Type B pancreatic cell (in vitro differentiated cells): ENCODE measurements at places on chromosomes 13 and 19.
A peak's percentile ranks its signal among the peaks of the same experiment; 100 is the strongest.

DNA sequence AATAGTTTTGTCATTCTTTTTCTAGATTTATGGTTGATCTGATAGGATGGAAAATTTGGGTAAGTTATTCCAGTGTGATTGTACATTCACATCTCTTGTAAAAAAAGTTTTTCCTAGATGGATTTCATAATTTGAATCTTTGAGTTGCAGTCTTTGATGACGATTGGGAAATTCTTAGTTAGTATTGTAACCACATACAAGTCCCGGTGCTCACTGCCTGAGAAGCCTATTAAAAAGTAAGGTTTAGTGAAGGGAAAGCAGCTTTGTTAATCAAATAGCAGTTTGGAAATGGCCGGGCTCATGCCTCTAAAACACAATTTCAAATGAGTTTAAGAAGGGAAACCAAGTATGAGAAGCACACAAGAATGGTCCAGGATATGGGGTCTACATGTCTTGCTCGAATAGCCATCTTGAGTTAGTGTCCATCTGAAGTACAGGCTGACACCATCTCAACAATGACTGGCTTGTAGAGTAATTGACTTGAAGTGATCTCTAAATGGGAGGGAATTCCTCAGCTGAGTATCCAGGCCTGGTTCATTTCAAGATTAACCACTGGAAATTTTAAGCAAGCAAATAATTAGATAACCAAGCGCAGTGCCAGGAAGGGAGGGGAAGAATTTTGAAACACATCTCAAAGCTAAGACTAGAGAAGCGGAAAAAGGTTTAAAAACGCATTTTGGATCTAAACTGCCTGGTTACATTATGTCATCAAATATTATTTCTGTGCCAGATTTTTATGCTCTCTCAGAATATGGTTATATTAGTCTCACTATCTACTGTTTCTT lies 1145.6 kb upstream of the MIR17HG start:
- no peaks in the 10 kb centered on the region for H3K36me3 ChIP-seq
- no peaks in the 10 kb centered on the region for H3K27me3 ChIP-seq
- DNase-seq, result no peak
- H3K4me3 ChIP-seq, result no peak overlapping the region
- H3K4me1 ChIP-seq, result no peaks in the 10 kb centered on the region
- no peak overlapping the region for H3K27ac ChIP-seq

GRCh38 chr19:14271840-14272239 lies 65.9 kb upstream of the ADGRL1 start:
- H3K4me3 ChIP-seq, result no peak overlapping the region
- H3K27ac ChIP-seq, result no peak overlapping the region
- no peak for DNase-seq
- peaks cover 7% of the 10 kb centered on the region for H3K4me1 ChIP-seq
- no peaks in the 10 kb centered on the region for H3K36me3 ChIP-seq
- H3K27me3 ChIP-seq, result peaks cover 17% of the 10 kb centered on the region

DNA sequence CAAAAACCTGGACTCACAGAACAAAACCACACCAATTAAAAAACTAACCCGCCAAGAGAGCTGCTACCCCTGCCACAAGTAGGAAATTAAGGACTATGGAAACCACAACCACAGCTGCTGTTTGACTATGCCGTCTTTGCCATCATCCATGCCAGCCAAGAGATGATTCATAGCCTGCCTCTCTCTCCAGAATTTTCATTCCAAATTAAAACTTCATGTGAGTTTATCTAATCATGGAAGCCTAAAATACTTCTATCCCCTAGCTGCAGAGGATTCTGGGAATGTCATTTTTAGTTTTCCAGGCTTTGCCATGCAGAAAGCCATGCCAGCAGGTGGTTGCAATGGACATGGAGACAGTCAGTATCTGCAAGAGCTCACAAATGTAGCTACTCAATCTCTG lies 27.6 kb upstream of the GTF2F2 start:
- no peaks in the 10 kb centered on the region for H3K36me3 ChIP-seq
- H3K27me3 ChIP-seq, result peaks cover 8% of the 10 kb centered on the region
- no peak overlapping the region for H3K4me3 ChIP-seq
- no peaks in the 10 kb centered on the region for H3K4me1 ChIP-seq
- no peak overlapping the region for H3K27ac ChIP-seq

GRCh38 chr13:46165485-46166223 lies 16.3 kb downstream of the LCP1 start:
- no peak for DNase-seq
- H3K4me1 ChIP-seq, result peaks cover 23% of the 10 kb centered on the region
- H3K27me3 ChIP-seq, result no peaks in the 10 kb centered on the region
- no peak overlapping the region for H3K27ac ChIP-seq

GRCh38 chr13:114025714-114026431 lies 52.0 kb upstream of the C13orf46 start:
- no peak overlapping the region for H3K4me3 ChIP-seq
- no peaks in the 10 kb centered on the region for H3K27me3 ChIP-seq
- peak overlapping the region; percentile 46 for H3K27ac ChIP-seq

DNA sequence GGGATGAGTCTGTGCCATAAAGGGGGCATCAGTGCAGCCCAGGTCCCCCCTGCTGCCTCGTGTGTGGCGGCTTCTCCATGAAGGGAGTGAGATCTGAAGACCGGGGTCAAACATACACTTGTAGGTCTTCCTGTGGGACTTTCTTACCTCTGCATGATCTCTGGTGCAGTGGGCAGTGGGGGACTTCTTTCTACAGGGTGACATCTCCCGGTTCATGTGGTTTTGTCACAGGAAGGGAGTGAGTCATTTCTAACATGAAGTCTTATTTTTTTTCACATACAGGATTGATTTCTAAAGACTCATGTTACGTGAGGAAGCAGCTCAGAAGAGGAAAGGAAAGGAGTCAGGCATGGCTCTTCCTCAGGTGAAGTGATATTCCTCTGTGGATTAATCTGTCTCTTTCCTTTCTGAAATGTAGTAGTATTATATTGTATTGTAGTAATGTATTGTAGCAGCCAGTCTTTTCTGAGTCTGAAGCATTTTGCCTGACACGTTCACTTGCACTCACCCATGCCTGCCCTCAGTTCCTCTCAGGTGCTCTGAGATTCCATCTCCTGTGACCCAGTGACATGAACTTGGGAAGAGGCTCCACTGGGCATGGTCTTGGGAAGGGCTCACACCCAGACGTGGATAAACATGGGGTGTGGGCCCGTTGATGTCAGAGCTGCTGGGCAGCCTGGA lies 15.7 kb downstream of the ZNF808 start:
- no peak for DNase-seq
- H3K27ac ChIP-seq, result no peak overlapping the region
- no peaks in the 10 kb centered on the region for H3K27me3 ChIP-seq
- H3K36me3 ChIP-seq, result peaks cover 40% of the 10 kb centered on the region
- peaks cover 4% of the 10 kb centered on the region for H3K4me1 ChIP-seq

DNA sequence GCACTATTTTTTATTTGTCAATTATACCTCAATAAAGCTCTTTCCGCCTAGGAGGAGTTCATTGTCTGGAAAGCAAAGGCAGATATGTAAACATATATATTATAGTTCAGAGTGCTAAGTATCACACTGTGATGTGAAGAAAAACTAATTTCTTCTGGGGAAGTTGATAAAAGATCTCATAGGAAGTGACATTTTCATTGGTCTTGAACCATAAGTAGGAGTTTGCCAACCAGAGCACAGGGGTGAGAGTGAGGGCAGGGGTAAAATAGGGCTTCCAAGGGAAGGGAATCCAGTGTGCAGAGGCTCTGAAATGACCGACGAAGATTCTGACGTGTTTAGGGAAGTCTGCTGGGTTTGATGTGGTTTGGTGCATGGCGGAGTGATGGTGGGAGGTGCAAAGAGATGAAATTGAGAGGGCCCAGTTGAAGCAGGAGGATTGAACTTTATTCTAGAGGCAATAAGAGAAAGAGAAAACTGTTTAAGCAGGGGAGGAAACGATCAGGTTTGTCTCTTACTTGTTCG lies 780 bp upstream of the GTF2F2 start:
- peaks cover 6% of the 10 kb centered on the region for H3K4me1 ChIP-seq
- H3K27me3 ChIP-seq, result no peaks in the 10 kb centered on the region
- H3K4me3 ChIP-seq, result no peak overlapping the region
- no peak overlapping the region for H3K27ac ChIP-seq
